ENCODE measurements at places on chromosomes 13 and 19. TPM values are rescaled to one million over a fixed set of nuclear protein-coding genes. Genes with fewer than 3 reads are reported as not detected.

GRCh38 chr13:104817271-104817670, 1718.2 kb downstream of the EFNB2 start:
- no peaks in the 10 kb centered on the region for H3K27me3 ChIP-seq
- H3K4me1 ChIP-seq = no peaks in the 10 kb centered on the region
- no peak for DNase-seq
- no peaks in the 10 kb centered on the region for H3K36me3 ChIP-seq

DNA sequence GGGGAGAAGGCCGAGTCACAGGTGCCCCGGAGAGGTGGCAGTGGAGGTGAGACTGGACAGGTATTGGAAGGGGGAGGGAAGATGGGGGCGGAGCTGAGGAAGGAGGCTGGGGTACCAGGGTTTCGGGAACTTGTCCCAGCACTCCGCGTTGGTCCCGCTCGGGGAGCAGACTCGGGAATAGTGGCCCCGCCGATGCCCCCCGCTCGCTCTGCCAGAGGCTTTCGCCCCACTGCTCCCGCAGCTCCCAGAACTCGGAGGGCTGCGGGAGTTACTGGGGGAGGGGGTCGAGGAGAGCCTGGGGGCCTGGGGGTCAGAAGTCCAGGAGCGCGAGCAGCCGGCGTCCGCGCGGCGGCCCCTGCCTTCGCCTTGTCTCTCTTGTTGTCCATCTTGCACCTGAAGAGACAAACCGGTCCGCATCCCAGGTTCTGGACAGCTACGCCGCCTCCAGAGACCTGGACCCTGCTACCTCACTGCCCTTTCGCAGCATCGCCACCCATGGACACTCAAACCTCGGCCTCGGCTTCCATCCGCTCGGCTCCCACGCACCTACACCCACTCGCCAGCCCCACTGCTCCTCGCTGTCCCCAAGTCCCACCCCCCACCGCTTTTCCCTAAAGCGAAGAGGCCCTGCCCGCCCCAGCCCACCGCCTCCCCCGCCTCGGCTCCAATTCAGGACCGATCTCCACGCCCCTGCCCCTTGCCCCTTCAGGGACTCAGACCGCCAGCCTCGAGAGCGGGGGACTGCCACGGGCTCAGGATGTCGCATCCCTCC, 700 bp downstream of the PRR36 start:
- H3K36me3 ChIP-seq = no peaks in the 10 kb centered on the region
- DNase-seq = no peak
- H3K4me3 ChIP-seq = no peak overlapping the region
- H3K27ac ChIP-seq = no peak overlapping the region
- H3K27me3 ChIP-seq = peaks cover 22% of the 10 kb centered on the region
- peaks cover 55% of the 10 kb centered on the region for H3K4me1 ChIP-seq

Gene ZNF99
- not detected for total RNA-seq

Gene F2RL3
- not detected for total RNA-seq

Gene VSTM1
- not detected for total RNA-seq

All from CD4-positive, alpha-beta T cell (primary cell).